ENCODE measurements at places on chromosomes 4 and X.
A peak's percentile ranks its signal among the peaks of the same experiment; 100 is the strongest.

GRCh38 chr4:110778521-110778920 is 155.6 kb upstream of the PITX2 start:
- DNase-seq: no peak

DNA sequence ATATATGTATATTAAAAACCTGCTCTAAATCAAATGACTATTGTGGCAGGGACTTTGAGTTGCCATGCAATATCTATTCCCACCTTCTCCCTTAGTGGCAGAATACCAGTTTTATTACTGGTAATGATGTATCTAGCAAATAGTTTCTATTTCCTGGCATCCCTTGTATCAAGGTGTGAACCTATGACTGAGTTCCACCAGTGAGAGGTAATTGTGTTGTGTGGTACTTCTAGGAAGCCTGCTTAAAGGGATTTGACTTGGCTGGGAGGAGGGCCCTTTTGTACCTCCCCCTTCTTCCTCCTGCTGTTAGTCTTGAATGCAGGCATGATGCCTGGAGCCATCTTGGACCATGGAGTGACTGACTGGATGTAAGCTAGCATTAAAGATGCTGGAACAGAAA is 65.4 kb upstream of the DYNLT3 start:
- no peak for DNase-seq

DNA sequence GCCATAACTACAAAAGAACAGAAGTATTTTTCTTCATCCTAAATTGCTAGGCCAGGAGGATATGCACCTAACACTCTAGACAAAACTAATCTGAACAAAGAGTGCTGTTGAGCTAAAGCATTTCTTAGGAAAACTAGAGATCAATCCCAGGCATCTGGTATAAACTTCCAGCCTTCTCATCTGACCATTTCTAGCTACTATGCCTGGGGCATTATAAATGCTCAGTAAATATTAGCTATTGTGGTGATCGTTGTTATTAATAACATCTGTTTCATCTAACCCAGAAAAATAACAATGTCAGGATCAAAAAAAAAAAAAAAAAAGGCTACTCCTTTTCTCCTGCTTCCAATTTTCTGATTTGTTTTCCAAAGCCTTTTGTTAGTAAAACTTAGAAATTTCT is 7.7 kb upstream of the SLC10A6 start:
- DNase-seq: no peak

- no peak for DNase-seq
These were observed 118.0 kb upstream of the GLRA2 start for GRCh38 chrX:14411326-14411725.

- no peak for DNase-seq
These were observed 1615.8 kb downstream of the ARAP2 start for GRCh38 chr4:34628471-34628870.

- DNase-seq: no peak
These were observed 173.4 kb upstream of the RAI2 start for GRCh38 chrX:18034504-18034903.

GRCh38 chr4:81378386-81378785 is 93.3 kb downstream of the RASGEF1B start:
- DNase-seq: no peak

DNA sequence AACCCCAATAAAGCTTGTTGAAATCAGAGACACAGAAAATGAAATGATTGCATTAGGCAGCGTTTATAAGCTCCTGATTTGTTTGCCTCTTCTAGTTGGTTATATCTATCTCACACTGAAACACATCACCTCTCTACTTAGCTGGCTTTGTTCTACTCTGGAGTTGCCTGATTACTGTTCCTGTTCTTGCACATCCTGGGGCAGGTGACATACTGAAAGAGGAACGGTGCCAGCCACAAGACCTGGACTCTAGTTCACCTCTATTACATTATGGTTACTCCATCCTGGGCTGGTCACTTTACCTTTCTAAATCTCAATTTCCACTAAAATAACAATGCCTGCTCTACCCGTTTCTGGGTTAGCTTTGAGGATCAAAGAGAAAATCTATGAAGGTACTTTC is 47.9 kb downstream of the TRIM2 start:
- DNase-seq: no peak

GRCh38 chr4:122731676-122732075 is 828 bp upstream of the BBS12 start:
- DNase-seq: no peak

GRCh38 chrX:147891896-147892295 is 19.8 kb upstream of the FMR1 start:
- DNase-seq: no peak

DNA sequence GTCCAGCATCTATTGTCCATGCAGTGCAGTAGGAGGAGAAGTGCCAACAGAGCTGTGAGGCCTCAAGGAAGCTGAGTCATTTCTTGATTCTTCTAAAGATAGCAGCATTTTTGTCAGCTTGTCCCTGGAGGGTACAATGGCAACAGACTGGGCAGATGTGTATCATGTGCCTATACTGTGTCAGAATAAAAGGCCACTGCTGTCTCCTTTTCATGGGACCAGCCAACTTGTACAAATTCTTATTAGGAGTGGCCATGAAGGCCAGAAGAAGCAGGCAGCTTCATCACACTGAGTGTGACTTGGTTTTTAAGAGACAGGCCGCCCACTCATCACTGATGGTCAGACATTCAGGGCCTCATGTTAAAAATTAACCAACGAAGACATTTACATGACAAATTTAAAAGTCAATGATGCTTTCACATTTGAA is 185.0 kb upstream of the FAM241A start:
- DNase-seq: no peak

- no peak for DNase-seq
These were observed 139.6 kb upstream of the WDR1 start for GRCh38 chr4:10256203-10256602.

GRCh38 chrX:39985071-39985470 is 112.7 kb downstream of the BCOR start:
- DNase-seq: no peak

- DNase-seq: no peak
These were observed 7.3 kb upstream of the DCTD start for GRCh38 chr4:182924497-182924896.

GRCh38 chr4:41106081-41106480 is 108.3 kb downstream of the APBB2 start:
- no peak for DNase-seq

GRCh38 chr4:119832776-119833175 is 204.2 kb upstream of the PDE5A start:
- no peak for DNase-seq

GRCh38 chrX:29143356-29143755 is 556.1 kb downstream of the IL1RAPL1 start:
- no peak for DNase-seq

- no peak for DNase-seq
These were observed 115.6 kb upstream of the SCML1 start for GRCh38 chrX:17621566-17622270.

DNA sequence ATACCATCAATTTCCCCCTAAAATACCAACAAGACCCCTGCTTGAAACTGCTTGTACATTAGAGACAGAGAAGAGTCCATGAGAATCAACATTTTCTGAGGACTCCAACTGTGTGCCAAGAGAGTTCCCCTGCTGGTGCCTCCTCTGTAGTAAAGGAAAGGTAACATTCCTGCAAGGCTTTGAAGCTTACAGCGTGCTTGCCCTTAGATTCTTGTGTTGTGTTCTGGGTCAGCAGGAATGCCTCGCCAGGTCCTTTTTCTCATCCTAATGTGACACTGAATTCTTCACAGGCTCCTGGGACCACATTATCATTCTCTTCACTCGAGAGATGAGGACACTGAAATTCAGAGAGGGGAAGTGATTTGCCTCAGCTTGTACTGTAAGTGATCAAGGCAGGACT is 9.7 kb upstream of the EOLA2 start:
- no peak for DNase-seq

DNA sequence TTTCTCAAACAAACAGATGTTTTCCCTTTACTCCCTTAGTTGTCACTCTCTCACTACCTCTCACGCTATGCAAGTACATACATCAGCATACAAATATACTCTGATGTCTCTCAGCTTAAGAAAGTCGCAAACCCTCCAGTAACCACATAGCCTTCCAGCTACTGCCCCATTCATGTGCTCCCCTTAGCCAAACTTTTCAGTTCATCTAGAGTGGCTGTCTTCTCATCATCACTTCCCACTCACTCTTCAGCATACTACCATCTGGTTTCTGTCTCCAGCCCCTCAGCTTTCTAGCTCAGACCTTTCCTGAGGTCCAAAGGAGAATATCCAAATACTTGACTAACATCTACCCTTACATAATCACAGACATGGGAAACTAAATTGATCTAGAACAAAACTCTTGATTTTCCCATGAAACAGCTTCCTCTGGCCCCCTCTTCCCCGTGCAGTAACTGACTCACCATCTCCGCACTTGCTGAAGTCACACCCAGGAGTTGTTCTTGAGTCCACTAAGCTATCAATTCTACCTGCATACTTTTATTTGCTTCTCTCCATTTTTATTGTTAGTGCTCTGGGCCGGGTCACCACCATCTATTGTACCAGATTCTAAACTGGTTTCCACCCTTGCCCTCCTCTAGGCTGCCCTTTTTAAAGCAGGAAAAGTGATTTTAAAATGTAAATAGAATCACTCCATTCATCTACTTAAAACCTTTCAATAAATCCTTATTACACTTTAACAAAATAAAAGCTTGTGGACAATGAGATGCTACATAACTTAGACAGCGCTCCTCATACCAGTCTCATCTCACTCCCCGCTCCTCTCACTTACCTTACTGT is 57.2 kb downstream of the CASP6 start:
- no peak for DNase-seq

- no peak for DNase-seq
These were observed 16.2 kb downstream of the HPF1 start for GRCh38 chr4:169741569-169741968.

- DNase-seq: no peak
These were observed 14.9 kb downstream of the ELF4 start for GRCh38 chrX:130095249-130096030.

GRCh38 chr4:24973747-24974601 is 56.8 kb downstream of the LGI2 start:
- peak; percentile 76 for DNase-seq

DNA sequence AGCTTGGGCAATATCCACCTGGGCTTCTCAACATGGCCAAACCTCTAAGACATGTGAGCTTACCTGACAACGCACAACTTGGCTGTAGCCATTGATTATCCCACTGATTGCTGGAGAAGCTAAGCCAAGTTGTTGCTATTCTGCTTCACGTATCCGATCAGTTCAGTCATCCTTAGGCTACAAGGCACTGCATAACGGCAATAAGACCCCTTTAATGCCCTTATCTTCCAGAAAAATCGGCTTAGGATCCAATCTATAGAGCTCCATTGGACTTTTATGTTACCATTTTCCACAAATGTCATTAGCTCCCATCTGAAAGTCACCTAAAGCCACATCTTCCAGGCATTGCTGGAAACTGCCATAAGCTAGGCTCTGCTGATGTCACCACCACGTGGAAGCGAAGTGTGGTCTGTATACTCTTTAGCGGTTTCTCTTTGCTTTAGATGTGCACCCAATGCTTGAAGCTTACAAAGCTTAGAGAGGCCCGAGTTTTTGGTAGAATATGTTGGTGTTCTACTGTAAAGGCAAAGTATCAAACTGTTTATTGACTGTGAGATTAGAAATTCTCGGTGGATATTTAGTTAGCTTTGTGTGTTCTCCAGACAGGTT is 163.1 kb downstream of the CPE start:
- DNase-seq: no peak

DNA sequence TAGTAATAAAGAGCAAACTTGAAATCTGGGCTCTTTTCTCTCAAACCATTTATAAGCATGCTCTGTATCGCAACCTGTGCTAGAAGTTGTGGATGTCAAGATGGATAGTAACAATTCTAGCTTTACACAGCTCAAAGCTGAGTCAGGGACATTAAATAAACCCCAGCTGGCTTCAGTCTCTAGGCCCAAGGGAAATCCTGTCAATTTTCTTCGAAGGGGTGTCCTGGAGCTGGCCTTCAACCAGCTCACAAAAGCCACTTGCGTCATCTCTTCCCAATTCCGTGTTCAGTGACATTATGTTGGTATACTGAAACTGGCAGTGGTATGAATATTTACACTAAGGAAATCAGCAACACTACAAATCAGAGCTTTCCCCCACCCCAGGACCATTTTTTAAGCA is 89.8 kb upstream of the PRKG2 start:
- no peak for DNase-seq

- no peak for DNase-seq
These were observed 85.6 kb upstream of the CXorf66 start for GRCh38 chrX:140050906-140051305.

GRCh38 chr4:110055158-110055768 is 142.6 kb downstream of the EGF start:
- no peak for DNase-seq

- DNase-seq: no peak
These were observed 5.6 kb downstream of the PDGFRA start for GRCh38 chr4:54234497-54235205.
